GM10248 (cell line): ENCODE measurements at places on chromosomes 6 and 20.

GRCh38 chr6:99002831-99003230 is 55.1 kb upstream of the FBXL4 start:
- DNase-seq: no peak

- DNase-seq: no peak
Measured at GRCh38 chr6:166192136-166192535, 24.5 kb upstream of the TBXT start.

GRCh38 chr6:142406131-142406530 is 104.3 kb downstream of the ADGRG6 start:
- DNase-seq: no peak

GRCh38 chr6:47446669-47447330 is 30.8 kb upstream of the CD2AP start:
- no peak for DNase-seq

DNA sequence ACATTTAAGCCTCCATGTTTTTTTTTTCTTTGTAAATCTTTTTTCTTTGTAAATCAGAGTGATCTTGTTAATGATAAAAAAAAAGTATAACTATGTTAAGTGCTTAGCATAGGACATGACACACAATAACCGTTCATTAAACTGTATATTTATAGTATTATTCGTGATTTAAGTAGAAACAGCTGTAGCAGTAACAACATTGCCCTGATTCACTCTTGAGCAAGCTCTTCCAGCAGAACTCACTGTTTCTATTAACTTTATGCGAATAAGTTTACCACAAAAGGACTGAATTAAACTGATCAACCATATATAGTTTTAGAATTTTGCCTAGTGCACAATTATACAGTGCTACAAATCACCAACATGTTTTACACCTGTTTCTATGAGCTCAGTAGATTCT is 1338.0 kb upstream of the EYS start:
- DNase-seq: no peak
